ENCODE measurements at places on chromosomes 2 and 18. TPM values are rescaled to one million over a fixed set of nuclear protein-coding genes. Genes with fewer than 3 reads are reported as not detected.

Gene TMEM37
- not detected for total RNA-seq

- H3K27ac ChIP-seq: no peak overlapping the region
- no peaks in the 10 kb centered on the region for H3K27me3 ChIP-seq
- H3K4me1 ChIP-seq: peaks cover 43% of the 10 kb centered on the region
- no peak for DNase-seq
Observed at GRCh38 chr2:237894986-237895543, 35.6 kb downstream of the RAMP1 start.

- H3K4me1 ChIP-seq: peaks cover 1% of the 10 kb centered on the region
- peaks cover 57% of the 10 kb centered on the region for H3K27me3 ChIP-seq
- no peak overlapping the region for H3K27ac ChIP-seq
- DNase-seq: no peak
- no peaks in the 10 kb centered on the region for H3K36me3 ChIP-seq
- no peak overlapping the region for H3K4me3 ChIP-seq
Observed at GRCh38 chr2:69007603-69008002, 5.4 kb upstream of the ANTXR1 start.

- H3K27me3 ChIP-seq: peaks cover 10% of the 10 kb centered on the region
- H3K27ac ChIP-seq: no peak overlapping the region
- DNase-seq: no peak
- H3K4me3 ChIP-seq: no peak overlapping the region
Observed at GRCh38 chr2:175576875-175577274, 395.4 kb upstream of the ATP5MC3 start.

DNA sequence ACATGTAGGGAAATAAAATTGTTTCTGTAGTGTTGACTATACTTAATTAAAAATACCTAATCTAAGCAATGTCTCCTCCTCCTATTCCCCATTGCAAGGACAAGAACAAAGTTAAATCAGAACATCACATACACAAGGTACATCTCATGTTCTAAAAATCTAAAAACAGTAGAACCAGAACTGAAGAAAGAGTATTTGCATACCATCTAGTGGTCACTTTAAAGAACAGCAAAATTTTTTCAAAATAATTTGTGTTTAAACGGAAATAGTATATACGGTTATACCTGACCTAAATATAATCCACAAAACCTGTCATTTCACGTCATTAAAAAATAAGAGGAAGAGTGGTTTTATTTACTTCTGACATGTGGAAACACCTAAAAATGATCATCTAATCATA is 294.3 kb upstream of the KCNH7 start:
- no peaks in the 10 kb centered on the region for H3K4me1 ChIP-seq
- H3K4me3 ChIP-seq: no peak overlapping the region
- DNase-seq: no peak
- no peaks in the 10 kb centered on the region for H3K36me3 ChIP-seq

Data from activated CD4-positive, alpha-beta T cell treated with anti-CD3 and anti-CD28 coated beads, Interleukin-2, amount 10 ng/mL, durations not matched to agents 24 days and 14 days (primary cell).